ENCODE measurements at places on chromosomes 3 and 15.
A peak's percentile ranks its signal among the peaks of the same experiment; 100 is the strongest.

DNA sequence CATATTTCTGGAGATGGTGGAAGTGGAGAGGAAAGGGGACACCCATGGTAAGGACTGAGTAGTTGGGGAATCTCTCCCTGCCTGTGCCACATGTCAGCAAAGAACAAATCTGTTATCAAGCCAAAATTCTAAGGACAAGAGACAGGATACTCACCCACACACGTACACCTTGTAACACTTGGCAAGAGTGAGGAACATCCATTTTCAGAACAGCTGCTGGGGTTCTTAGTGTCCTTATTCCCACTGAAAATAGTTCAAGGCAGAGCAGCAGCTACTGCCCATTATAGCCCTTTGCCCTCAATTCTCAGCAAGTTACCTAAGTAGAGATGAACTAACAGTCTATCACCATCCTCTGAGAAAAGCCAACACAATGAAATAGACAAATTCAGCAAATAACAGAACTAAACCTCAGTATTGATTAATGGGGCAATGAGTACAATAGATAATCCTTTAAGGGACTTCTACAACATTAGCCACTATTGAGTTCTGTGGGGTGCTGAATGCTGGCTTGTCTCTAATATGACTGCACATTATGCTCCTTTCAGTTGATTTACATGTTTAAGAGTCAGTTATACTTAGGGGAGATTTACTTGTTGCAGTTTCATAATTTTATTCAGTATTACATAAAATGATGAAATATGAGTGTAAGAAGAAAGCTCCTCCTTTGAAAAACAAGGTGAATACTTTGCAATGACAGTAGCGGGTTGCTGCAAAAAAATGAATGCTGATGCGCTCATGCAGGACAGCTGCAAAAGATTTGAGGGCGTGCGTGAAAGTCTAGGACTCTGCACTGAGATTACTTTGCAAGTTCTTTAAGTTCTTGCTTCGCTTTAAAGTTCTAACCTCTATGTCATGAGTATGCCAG, 22.4 kb downstream of the SENP5 start:
- no peak for DNase-seq

GRCh38 chr15:32879980-32880379, 162.2 kb downstream of the GREM1 start:
- DNase-seq = no peak

GRCh38 chr3:136353461-136353860, 103.3 kb downstream of the PCCB start:
- no peak for DNase-seq

DNA sequence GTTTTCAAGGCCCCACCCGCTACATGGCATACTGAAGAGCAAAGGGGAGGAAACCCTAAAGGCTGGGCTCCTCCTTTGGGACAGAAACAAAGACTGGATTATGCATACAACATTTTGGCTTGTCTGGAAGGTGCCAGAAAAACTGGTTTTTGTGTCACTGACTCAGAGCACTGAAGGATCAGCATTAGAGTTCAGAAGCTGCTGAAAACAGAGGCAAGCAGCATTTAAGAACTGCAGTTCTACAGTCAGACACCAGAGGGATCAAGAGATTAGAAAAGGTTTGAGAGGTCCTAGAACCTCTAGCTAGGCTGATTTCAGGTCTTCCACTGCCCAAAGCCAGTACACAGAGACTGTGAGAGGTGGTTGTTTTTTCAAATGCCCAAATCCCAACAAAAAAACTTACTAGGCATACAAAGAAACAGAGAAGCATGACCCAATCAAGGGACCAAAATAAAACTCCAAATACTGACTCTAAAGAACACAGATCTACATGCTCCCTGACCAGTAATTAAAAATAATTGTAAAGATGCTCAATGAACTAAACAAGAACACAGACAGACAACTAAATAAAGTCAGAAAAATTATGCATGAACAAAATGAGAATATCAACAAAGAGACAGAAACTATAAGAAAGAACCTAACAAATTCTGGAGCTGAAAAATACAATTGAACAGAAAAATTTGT, 91.2 kb downstream of the SENP2 start:
- DNase-seq = no peak

DNA sequence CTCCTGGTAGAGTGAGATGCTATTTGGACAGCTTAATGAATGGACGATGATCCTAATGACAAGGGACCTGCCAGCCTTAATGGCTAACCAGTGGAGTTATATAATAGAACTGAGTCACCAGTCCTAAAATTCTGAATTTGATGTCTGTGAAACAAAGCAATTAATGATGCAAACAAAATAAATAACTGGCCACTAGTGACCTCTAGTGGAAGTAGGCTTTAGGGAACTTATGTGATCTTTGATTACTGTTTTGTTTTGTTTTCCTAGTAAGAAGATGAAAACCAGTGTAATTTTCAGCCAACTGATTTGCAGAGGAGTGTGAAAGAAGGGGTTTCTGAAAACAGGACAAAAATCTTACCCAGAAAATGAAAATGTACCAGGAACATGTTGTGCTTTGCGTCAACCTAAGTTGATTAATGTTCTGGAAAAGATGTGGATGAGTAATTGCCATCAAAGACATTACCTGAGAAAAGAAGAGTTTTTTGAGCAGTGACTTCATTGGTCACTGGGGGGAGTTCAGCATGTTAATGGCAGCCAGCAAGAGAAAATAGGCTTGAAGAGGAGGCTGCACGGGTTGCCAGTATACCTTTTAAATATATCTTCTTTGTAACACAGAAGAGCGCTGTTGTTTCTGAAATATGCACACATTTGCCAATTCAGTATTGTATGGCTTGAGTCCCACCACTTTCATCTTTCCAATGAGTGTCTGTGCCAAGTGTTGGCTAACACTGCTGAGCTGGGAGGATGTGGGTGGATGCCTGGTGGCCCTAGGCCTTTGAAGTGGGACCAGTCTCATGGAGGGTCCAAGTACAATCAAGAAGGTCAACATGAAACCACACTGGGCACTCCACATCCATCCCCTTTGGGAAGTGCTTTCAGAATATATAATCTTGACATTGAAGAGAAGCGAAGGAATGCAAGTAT, 9.3 kb downstream of the VEPH1 start:
- no peak for DNase-seq

DNA sequence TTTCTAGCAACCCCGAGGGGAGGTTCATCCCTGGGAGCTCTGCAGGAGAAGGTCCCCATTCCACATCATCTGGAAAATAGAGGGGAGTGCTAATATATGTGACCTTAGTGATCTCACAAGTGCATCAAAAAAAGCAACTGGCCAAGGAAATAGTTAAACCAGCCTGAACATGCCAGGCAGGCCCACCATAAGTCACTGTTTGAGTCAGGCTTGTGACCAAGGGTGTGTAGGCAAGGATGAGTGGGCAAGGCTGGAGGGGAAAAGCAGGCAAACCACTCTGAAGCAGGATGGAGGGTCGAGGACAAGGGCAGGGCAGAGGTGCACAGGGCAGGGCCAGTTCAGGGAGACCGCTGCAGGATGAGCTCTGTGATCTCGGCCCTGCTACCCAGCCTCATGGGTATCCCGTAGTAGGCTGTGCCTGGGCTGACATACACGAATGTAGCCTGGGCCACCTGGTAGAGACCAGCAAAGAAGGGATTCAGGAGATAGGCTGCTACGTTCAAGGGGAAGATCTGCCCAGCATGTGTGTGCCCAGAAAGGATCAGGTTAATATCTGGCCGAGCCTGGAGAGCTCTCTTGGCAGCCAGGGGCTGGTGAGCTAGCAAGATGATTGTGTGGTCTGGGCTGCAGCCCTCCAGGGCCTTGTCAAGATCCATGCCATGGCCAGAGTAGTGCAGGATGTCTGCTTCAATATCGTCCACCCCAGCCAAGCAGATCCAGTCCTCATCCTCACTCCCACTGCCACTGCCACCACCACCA, 4.3 kb downstream of the GLB1 start:
- no peak for DNase-seq

- DNase-seq = no peak
Observed at GRCh38 chr15:58702233-58702632, 47.3 kb downstream of the ADAM10 start.

GRCh38 chr15:99130765-99131440, 26.0 kb downstream of the SYNM start:
- DNase-seq = no peak

- no peak for DNase-seq
Observed at GRCh38 chr3:62370112-62370857, 3.1 kb downstream of the FEZF2 start.

DNA sequence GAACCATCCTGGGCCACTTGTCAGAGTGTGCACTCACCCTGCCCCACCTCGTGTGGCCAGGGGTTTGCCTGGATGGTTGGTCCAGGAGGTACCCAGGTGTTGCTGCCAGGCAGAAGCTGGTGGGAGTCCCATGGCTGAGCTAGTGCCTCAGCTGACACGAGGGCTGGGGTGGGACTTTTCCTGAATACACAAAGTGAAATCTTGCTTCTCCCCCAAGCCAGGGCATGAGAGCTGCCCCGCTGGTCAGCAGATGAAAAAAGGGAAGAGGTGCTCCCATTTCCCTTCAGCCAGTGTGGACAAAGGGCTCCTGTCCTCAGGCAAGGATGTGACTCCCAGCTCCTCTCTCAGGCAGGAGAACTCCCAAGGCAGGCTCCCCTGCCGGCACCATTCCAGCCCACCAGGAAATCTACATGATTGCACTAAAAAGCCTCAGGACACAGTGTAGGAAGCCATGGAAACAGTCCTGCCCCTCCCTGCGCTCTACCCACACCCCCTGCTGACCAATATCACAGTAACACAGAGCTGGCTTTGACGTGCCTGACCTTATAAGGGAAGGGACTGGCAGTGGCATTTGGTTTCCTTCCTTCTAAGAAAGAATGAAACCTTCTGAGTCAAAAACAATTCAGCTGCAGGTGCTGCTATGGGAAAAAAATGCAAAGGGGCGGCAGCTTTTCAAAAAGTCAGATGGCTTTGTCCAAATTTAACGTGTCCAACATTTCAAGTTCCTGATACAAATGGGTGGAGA, 33.9 kb downstream of the MYO5C start:
- no peak for DNase-seq

GRCh38 chr3:113084777-113085176, 94.0 kb downstream of the GTPBP8 start:
- DNase-seq = no peak

DNA sequence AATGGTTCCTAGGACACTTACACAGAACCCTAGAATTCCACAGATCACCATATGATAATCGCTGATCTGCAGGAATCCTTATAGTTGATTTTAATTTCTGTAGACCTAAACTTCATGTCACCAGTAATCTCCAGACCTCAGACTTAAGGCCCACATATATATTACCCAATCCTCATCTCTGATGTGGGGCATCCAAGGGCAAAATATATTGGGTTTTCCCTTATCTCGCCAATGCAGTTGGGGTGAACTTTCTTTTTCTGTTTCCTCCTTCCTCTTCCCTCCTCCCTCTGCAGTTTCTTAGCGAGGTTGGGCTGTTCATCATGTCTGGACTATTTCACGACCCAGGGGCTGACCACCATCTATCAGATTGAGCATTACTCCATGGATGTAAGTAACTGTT, 230.2 kb downstream of the P3H2 start:
- DNase-seq = no peak

- peak; percentile 56 for DNase-seq
Observed at GRCh38 chr3:72739531-72740466, 108.4 kb downstream of the SHQ1 start.

GRCh38 chr15:99502182-99502581, 63.6 kb upstream of the MEF2A start:
- no peak for DNase-seq
